Forelimb muscle (tissue), 1 donor: ENCODE measurements at places on chromosomes 3 and 15.

DNA sequence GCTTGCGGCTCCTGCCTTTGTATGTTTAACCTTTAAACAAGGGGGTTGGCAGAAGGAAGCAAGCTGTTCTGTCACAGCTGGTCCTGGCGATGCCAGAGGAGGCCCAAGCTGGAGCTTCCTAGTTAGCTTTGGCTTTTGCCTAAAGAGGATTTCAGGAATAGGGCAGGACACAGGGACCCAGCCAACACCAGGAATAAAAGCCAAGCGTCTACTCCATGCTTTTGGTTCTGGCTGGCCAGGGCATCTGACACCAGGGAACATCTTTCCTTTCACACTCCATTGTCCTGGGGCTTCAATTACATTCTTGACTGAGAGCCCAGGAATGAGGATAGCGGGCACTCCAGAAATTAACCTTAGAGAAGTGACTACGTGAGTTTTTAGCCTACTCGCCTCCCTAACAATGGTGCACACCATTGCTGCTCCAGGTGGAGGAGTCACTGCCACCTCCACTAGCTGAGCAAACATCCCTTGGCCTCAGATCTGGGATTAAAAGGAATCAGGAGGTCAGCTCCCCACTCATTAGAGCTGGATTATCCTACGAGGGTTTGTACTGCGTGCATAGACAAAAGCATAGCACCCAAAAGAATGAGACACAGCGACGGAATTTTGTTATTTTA, 38.2 kb downstream of the TPM1 start:
- no peak for DNase-seq

DNA sequence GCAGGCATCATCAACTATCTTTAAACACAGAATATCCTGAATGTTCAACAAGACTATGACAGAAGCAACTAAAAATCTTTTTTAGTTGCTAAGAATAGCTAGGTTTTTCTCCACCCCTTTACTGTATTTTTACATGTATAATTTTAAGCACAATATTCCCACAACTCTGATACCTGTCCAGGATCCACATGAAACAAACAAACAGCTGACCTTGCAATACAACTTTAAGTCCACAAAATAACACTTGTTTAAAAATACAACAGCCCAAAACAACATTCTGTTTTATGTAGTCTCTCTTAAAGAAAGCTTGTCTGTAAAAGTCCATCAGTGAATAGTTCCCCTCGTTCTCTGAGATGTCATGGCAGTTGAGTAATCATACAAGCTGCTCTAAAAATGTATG, 41.1 kb downstream of the IFT57 start:
- no peak for DNase-seq

DNA sequence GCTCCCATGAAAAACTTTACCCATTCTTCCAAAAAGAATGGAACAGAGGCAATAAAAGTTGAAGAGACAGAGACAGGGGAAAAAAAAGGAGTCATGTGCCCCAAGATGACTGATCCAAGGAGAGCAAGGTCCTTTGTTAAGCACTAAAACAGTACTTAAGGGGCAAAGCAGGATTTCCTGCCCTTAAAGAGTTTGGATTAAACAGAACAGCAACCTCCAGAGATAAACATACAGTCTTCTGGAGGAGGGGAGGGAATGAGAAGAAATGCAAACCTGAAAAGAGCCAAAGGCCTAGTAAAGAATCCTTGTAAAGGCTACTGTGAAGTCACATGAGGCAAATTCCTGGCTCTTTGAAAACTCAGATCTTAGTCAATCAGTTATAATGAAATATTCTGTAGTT, 38.2 kb downstream of the SHQ1 start:
- no peak for DNase-seq

- no peak for DNase-seq
These were observed 827 bp downstream of the WNT5A start for GRCh38 chr3:55486101-55486856.

DNA sequence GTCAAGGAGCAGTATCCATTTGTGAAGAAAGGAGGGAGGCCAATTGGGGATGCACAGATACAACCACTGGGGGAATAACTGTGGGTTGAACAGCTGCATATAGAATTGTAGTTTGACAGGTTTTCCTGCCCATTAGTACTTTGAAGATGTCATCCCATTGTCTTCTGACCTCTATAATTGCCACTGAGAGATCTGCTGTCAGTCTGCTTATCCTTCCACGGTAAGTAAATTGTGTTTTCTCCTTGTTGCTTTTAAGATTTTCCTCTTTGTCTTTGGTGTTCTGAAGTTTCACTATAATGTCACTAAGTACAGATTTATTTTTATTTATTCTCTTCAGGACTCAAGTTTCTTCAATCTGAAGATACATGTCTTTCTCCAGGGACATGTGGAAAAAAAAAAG, 56.6 kb downstream of the MOBP start:
- DNase-seq, result no peak

DNA sequence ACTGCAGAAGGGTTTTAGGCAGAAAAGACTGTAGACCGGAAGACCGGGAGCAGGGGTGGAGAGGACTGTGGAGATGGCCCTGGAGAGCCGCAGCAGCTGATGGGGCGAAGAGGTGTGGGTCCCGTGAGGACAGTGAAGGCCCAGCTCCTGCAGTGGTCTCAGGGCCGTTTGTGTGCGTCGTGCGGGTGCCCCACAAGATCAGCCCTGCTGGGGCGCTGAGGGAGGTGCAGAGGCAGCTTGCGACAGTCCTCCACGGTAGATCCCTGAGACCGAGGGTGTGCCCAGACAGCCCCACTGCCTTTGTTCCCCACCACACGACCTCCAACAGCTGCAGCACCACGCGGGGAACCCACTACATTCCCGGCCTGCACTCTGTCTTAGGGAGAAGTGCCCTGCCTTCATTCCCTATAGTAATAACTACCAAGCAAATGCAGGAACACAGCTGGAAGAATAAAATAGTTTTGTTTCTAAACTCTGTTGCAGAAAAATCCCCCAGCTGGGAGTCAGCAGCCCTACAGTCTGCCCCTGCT, 19.0 kb upstream of the CRABP1 start:
- DNase-seq, result no peak

- DNase-seq, result no peak
These were observed 22.3 kb downstream of the NCEH1 start for GRCh38 chr3:172688588-172688987.

DNA sequence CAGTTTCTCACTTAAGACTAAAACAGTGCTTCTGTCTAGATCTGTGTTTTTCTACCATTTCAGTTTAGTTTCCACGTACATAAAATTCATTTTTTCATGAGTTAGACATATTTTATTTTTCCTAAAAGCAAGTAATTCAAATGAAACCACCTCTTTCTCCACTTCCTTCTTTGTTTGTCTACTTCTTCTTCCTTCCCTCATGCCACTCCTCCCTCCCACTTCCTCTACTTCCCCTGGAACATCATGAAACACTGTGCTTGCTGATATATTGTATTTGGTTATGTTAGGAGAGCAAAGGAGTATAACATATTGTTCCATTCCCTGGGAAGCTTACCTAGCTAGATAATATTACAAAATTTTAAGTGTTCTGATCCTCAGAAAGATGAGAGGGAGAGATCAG, 36.7 kb upstream of the GOLGA8B start:
- DNase-seq, result no peak

DNA sequence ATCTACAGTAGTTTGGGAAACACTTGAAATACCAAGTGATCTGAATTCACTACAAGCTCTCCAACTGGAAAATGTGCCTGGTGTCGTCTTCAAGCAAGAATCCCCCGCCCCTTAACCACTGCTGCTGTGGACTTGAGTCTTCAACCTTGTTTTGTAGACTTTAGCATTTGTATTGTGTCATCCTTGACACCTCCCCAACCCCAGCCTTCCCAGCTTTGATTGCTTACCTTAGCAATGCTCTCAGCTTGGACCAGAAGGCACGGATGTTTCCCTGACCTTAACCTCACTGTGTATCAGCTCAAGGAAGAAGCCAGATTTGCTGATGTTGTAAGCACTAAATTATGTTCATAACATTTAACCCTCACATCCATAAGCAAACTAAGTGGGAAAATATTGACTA, 146.4 kb downstream of the IGF1R start:
- no peak for DNase-seq

- no peak for DNase-seq
These were observed 132.6 kb upstream of the PROK2 start for GRCh38 chr3:71917545-71917944.

- DNase-seq, result no peak
These were observed 75.5 kb upstream of the CBLB start for GRCh38 chr3:105944276-105944675.

- peak; percentile 50 for DNase-seq
These were observed 9.9 kb downstream of the ZIC1 start for GRCh38 chr3:147418808-147419701.

DNA sequence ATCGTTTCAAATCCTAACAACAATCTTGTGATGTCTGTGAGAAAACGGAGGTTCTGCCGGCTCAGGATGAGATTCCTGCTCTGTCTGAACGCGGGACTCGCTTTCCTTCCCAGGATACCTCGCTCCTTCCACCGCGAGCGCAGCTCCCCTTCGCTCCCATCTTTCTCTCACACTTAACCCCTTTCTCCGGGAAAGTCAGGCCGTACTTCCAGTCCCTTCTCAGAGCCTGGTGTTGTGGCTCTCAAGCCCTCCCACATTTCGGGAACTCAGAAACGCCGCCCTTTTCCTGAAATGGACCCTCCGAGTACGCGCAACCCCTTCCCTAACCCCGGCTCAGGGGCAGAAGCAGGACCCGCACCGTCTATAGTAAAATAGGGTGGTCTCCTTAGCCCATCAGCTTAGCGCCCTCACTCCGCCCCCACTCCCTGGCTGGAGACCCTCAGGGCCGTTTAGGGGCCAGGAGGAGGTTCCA, 378 bp upstream of the FEM1B start:
- peak; percentile 51 for DNase-seq

- DNase-seq, result no peak
These were observed 3.3 kb downstream of the PCBP4 start for GRCh38 chr3:51963951-51964451.

DNA sequence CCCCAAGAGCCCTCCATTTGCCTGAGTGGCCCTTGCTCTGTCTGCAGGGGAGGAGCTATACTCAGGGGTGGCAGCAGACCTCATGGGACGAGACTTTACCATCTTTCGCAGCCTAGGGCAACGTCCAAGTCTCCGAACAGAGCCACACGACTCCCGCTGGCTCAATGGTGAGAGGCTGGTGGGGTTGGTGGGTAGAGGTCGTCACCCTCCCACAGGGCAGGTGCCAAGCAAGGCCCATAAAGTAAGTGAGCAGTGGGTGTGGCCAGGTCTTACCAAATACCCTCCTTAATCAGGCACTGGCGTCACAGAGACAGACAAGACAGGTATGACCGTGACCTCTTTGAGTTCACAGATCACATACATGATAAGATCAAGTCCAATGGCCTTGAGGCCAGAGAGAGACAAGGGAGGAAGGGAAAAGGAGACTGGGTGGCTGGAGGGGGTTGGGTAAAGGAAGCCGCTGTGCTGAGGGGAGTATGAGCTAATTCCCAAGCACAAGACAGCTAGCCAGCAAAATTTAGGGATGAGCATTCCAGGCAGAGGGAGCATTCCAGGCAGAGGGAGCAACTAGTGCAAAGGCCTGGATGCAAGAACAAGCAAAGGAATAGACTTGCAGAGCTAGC, 2.5 kb downstream of the SEMA3B start:
- no peak for DNase-seq

GRCh38 chr3:47850564-47851410, 47.8 kb downstream of the DHX30 start:
- DNase-seq, result no peak

- no peak for DNase-seq
These were observed 657.5 kb upstream of the DPPA4 start for GRCh38 chr3:109994853-109995252.

DNA sequence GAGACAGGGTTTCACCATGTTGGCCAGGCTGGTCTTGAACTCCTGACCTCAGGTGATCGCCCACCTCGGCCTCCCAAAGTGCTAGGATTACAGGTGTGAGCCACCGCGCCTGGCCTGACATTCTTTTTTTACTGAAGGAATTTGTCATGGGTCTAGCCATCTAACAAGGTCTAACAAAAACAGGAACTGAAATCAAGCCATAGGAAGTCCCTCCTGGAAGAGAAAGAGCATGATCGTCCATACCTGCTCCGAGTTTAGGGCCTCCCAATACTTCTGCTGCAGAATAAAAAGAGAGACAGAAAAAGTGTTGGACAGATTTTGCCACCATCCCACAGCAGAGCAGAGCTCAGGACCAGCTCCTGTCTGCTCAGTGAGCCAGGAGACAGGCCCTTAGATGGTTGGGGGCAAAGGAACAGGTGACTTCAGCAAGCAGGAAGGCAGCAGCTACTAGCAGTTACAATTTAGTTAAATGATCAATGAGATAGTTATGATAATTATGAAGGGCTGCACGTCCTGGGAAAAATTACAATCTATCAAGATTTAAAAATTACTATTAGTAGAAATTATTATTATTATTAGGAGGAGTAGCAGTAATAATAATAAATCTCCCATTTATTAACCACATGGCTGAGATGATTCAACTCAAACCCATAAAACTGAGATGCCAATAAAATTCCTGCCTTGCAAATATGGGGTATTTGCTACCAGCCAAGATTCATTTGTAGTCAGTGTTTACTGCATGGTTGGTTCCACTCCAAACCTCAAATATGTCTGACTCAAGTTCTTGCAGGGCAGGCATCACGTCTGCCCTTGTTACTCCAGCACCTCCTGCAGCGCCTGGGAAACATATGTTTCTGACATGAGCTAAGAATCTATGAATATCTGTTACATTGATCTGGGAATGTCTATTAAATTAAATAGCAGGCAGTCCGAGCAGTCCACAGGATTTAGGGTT, 40.1 kb downstream of the TMEM44 start:
- DNase-seq, result no peak

DNA sequence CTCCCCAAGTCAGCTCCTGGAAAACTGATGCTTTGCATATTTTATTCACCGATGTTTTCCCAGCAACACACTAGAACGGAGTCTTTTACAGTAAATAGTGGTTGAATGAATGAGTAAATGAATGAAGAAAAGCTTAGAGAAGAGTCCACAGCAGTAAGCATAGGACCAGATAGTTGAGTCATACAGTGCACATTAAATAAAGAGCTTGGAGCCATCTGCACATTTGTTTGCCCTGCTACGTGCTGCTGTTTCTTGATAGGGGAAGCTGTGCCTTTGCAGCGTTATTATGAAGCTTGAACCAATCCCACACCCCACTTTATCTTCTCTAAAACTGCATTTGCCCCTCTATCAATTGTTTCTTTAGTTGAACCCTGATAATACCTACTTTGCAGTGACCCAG, 1.2 kb downstream of the FAM98B start:
- DNase-seq, result no peak

- DNase-seq, result no peak
These were observed 34.0 kb downstream of the CBLB start for GRCh38 chr3:105834768-105835167.

DNA sequence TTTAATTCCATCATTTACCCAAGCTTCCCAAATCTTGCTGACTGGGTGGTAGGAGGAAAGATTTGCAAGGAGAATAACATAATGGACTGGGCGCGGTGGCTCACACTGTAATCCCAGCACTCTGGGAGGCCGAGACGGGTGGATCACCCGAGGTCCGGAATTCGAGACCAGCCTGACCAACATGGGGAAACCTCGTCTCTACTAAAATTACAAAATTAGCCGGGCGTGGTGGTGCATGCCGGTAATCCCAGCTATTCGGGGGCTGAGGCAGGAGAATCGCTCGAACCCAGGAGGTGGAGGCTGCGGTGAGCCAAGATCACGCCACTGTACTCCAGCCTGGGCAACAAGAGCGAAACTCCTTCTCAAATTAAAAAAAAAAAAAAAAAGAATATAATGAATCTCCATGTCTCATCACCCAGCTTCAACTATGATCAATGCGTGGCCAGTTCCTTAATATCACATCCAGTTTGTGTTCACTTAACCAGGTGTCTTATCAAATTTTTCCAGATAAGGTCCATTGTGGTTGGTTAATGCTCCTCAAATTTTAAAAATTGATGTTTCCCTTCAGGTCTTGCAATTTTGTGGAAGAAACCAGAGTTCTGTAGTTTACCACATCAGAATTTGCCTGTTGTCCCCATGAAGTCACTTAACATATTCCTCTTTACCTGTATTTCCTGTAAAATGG, 1.3 kb upstream of the ABCF3 start:
- no peak for DNase-seq
